ENCODE measurements at places on chromosomes 7 and 10. TPM values are rescaled to one million over a fixed set of nuclear protein-coding genes. Genes with fewer than 3 reads are reported as not detected.

DNA sequence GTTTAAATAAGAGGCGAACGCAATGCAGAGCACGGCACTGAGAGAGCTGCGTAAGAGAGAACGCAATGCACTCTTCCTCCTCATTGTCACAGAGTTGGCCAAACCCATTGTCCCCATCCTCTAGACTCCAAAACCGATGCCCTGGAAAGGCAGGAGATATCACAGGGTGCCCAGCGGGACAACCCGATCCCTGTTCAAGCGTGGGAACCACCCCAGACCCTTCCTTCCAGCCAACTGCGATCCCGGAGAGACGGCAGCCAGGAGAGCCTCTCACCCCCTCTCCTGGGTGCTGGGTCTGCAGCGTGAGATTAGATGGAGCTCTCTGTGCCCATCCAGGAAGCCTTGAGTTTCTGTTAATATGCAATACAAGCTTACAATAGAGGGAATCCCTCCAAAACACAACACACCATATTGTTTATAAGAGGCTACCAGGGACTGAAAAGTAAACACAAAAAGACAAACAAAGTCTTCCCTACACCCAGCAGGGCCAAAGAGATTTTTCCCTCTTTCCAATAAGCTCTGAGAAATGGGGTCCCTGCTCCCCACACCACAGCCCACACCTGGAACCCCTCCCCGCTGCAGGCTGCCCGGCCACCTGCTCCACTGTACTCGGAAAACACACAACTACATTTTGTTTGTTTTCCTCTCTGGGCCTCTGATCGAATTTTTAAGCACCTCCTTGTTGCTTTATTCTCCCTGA lies 187.6 kb downstream of the ADARB2 start:
- H3K4me3 ChIP-seq = no peak overlapping the region
- no peak overlapping the region for H3K27ac ChIP-seq
- H3K36me3 ChIP-seq = no peaks in the 10 kb centered on the region
- no peak for DNase-seq

DNA sequence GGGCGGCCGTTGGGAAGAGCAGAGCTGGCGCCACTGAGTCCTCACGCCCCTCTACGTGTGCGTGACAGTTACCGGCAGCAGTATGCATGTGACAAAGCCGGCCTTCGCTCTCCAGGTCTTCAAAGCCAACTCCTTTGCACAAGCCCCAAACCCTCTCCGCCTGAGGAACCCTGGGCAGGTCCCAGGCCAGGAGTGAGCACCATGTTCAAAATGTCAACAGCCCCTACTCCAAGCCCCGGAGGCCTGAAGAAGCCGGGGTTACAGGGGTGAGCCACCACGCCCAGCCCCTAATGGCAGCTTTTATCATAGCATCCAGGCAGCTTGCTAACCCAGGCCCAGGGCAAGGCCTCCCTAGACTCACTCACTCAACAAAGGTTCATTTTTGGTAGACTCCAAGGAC lies 70.8 kb downstream of the OAT start:
- no peaks in the 10 kb centered on the region for H3K36me3 ChIP-seq
- H3K27ac ChIP-seq = no peak overlapping the region
- no peaks in the 10 kb centered on the region for H3K4me1 ChIP-seq

DNA sequence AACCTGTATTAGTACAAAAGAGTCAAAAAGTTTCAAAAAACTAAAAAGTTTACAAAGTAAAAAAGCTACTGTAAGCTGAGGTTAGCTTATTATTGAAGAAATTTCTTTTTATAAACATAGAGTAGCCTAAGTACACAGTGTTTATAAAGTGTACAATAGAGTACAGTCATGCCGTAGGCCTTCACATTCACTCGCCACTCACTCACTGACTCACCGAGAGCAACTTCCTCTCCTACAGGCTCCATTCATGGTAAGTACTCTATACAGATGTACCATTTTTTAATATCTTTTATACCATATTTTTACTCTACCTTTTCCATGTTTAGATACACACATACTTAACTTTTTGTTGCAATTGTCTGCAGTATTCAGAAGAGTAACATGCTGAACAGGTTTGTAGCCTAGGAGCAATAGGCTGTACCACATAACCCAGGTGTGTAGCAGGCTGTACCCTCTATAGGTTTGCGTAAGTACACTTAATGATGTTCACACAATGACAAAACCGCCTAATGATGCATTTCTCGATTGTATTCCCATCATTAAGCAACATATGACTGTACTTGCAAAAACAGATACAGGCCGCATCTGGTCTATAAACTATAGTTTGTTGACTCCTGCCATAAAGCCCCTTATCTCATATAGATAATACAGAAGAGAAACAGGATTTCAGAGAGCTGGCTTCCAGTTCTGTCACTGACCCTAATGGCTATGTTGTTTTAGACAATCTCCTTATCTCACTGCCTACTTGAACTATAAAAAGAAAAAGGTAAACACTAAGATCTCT lies 438.8 kb downstream of the HTR7 start:
- H3K27ac ChIP-seq = no peak overlapping the region
- no peaks in the 10 kb centered on the region for H3K36me3 ChIP-seq
- H3K4me1 ChIP-seq = no peaks in the 10 kb centered on the region
- H3K4me3 ChIP-seq = no peak overlapping the region
- no peak for DNase-seq

DNA sequence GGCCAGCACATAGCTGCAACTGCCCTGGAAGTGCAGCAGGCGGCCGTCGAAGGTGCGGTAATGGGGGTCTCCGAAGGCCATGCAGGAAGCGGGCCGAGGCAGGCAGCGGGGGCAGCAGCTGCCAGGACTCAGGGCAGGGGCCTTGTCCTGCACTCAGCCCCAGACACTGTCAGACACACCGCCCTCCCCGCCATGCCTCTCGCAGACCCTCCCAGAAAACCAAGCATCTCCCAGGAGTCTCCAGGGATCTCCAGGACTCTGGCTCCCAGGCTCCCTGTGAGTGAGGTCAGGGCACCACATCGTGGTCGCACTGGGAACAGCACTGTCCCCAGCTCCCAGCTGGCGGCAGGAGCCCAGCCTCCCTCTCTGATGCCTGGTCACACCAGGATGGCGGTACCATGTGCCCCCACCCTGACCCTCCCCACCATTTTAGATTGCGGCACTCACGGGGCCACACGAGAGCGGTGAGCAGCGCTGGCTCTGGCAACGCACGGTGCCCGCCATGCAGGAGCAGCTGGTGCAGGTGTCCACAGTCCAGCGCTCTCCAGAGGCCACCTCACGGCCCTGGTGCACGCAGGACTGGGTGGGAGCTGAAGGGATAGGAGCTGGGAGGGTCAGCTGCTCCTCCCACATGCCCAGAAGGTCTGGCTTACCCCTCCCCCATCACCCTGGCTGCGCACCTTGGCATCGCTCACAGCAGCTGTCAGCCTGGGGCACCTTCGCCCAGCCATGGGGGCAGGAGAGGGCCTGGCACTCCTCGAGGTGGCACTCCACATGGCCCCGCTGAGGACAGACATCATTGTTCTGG lies 17.5 kb downstream of the ATP6V1F start:
- H3K27me3 ChIP-seq = no peaks in the 10 kb centered on the region
- H3K4me3 ChIP-seq = no peak overlapping the region
- H3K4me1 ChIP-seq = peaks cover 3% of the 10 kb centered on the region

DNA sequence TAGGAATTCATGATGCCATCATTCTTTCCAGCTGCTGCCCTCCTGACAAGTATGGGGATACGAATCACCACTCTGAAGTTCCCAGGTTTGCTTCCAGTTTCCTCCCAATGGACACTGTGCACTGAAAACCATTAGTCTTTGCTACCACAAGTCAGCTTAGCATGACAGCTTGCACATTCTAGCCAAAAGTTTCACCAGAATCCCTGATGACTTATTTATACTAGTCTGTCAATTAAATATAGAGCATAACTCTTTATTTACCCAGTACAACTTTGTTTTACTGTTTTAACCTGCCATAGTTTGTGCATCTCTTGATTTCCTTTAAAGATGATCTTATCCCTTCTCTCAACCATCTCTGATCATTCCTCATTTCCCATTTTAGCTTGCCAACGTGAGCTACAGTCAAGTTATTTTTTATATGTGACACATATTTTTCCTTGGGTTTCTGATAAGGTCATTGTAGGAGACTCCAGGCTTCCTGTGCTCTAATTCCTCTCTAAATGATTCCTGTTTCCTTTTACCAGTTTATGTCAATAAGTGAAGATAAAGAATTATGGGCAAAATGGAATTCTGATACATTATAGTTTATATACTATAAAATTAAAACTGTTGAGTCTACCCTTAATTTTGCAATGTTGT lies 167.5 kb upstream of the MEOX2 start:
- H3K27me3 ChIP-seq = no peaks in the 10 kb centered on the region
- H3K4me3 ChIP-seq = no peak overlapping the region
- DNase-seq = no peak
- no peak overlapping the region for H3K27ac ChIP-seq
- H3K36me3 ChIP-seq = no peaks in the 10 kb centered on the region

GRCh38 chr10:35739998-35740397 lies 97.9 kb upstream of the FZD8 start:
- no peak overlapping the region for H3K27ac ChIP-seq
- no peaks in the 10 kb centered on the region for H3K36me3 ChIP-seq
- H3K4me1 ChIP-seq = no peaks in the 10 kb centered on the region
- H3K27me3 ChIP-seq = no peaks in the 10 kb centered on the region
- H3K4me3 ChIP-seq = no peak overlapping the region

DNA sequence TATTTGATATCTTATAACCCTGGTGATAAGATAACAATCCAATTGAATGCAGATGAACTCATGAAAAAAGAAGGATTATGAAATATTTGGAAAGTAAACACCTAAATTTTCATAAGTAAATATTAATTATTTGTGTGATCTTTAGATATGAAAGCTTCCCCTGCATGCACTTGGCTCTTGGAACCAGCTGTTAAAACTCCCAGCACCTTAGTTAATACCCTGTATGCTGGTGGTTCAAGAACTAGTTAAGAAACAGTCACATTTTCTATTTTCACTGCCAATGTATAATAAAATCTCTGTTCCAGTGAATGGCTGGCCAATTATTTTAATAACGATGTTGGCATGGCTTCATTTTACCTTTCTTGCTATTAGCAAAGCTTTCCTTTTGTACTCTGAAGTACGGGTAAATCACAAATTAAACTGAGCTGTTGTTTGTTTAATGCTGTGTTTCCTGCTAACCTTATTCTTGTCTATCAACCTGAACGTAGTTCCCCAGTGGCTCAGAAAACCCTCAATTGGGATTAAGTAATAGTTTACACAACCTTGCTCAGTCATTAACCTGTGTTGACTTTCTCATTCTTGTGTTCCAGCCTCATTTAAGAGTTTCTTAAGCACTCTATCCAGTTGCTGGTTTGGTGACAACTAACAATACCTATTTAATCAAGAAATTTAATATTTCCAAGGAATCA lies 38.9 kb downstream of the MET start:
- H3K36me3 ChIP-seq = no peaks in the 10 kb centered on the region
- no peak overlapping the region for H3K27ac ChIP-seq
- no peaks in the 10 kb centered on the region for H3K27me3 ChIP-seq
- H3K4me3 ChIP-seq = no peak overlapping the region
- no peak for DNase-seq
- H3K4me1 ChIP-seq = no peaks in the 10 kb centered on the region

- H3K4me3 ChIP-seq = no peak overlapping the region
- H3K27me3 ChIP-seq = no peaks in the 10 kb centered on the region
- no peak for DNase-seq
- no peak overlapping the region for H3K27ac ChIP-seq
- peaks cover 14% of the 10 kb centered on the region for H3K4me1 ChIP-seq
- no peaks in the 10 kb centered on the region for H3K36me3 ChIP-seq
These were observed 147.7 kb downstream of the JAZF1 start for GRCh38 chr7:28032738-28033380.

DNA sequence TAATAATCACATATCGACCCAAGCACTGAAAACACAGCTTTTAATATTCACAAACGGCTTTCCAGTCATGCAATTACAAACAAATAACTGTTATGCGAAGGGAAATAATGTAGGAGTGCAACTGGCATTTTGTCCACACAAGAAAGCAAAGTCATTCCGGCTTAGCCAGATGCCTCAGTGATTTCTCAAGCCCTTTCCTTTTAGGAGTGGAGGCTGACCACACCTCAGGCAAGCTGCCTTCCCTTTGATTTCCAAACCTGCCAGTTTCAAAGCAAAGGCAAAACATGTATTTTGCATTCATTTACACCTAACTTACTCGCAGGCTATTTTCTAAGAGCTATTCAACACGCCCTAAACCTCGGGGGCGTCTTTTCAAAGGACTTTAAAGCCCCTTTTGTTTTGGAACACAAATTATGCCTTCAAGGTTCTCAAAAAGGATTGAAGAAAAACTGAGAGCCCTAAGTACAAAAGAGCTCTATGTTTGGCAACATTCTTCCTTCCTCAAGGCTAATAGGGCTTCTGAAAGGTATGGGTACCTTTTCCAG lies 109.6 kb downstream of the CPXM2 start:
- H3K4me3 ChIP-seq = no peak overlapping the region
- peaks cover 27% of the 10 kb centered on the region for H3K4me1 ChIP-seq
- no peak overlapping the region for H3K27ac ChIP-seq
- no peaks in the 10 kb centered on the region for H3K36me3 ChIP-seq
- no peaks in the 10 kb centered on the region for H3K27me3 ChIP-seq
- peak; percentile 48 for DNase-seq

DNA sequence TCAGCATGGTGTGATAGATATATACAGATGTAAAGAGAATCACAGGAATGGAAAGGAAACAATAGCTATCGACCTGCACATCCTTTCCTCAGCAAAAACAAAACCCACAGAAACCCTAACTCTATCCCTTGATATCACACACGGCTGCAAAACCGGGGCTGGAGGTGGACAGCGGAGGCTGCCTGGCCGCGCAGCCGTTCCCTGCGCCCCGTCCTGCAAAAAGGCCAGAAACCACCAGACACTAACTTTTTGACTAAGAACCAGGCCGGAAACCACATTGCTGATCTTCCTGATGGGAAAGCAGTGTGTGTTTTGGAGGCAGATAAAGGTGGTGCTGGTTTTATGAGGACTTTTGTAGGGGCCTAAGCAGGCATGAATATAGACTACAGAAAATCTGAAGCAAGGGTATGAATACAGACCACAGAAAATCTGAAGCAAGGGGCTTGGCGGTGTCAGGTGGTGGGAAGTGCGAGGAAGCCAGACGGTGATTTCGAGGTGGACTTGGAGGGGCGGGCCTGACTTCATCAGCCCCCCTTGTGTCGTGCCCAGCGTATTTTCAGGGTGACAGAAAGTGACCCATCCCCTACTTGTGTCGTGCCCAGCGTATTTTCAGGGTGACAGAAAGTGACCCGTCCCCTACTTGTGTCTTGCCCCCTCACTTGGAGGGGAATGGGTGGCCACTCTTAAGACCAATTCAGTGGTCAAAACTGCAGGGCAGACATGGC lies 123.3 kb downstream of the WDR37 start:
- H3K36me3 ChIP-seq = no peaks in the 10 kb centered on the region
- no peaks in the 10 kb centered on the region for H3K27me3 ChIP-seq

GRCh38 chr7:2495418-2496299 lies 19.5 kb upstream of the GRIFIN start:
- no peak overlapping the region for H3K4me3 ChIP-seq
- peaks cover 70% of the 10 kb centered on the region for H3K4me1 ChIP-seq
- H3K27me3 ChIP-seq = no peaks in the 10 kb centered on the region

The LRRD1 gene
- total RNA-seq = not detected

The HYAL4 gene
- total RNA-seq = not detected

The CTNNA3 gene
- total RNA-seq = 12.9 TPM
